ENCODE measurements at places on chromosomes 4 and X. TPM values are rescaled to one million over a fixed set of nuclear protein-coding genes. Genes with fewer than 3 reads are reported as not detected.

GRCh38 chrX:20143561-20143960 is 1.9 kb upstream of the EIF1AX start:
- DNase-seq = peak; percentile 58
- H3K27me3 ChIP-seq = no peaks in the 10 kb centered on the region
- H3K4me1 ChIP-seq = peaks cover 39% of the 10 kb centered on the region
- 0 out of 3 replicates have a peak, but pooled peaks cover 3% of the 10 kb centered on the region for H3K36me3 ChIP-seq

GRCh38 chr4:3725936-3726870 is 40.0 kb upstream of the ADRA2C start:
- no peaks in the 10 kb centered on the region for H3K36me3 ChIP-seq
- H3K4me3 ChIP-seq = no peak overlapping the region
- H3K4me1 ChIP-seq = no peaks in the 10 kb centered on the region
- no peak for DNase-seq

GRCh38 chrX:96433409-96434077 is 251.1 kb upstream of the DIAPH2 start:
- no peaks in the 10 kb centered on the region for H3K27me3 ChIP-seq
- H3K36me3 ChIP-seq = no peaks in the 10 kb centered on the region
- H3K4me3 ChIP-seq = no peak overlapping the region
- no peaks in the 10 kb centered on the region for H3K4me1 ChIP-seq

DNA sequence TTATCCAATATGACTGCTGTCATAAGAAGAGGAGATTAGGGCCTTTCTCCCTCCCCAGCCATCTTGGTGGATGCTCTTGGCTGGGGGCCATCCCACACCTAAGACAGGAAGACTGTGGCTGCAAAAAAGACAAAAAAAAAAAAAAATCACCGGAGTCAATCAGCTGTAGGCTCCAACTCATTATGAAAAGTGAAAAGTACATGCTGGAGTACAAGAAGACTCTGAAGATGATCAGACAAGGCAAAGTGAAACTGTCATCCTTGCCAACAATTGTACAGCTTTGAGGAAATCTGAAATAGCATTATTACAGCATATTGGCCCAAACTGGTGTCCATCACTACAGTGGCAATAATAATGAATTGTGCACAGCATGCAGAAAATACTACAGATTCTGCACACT is 5.2 kb downstream of the EGFL6 start:
- H3K4me3 ChIP-seq = no peak overlapping the region
- DNase-seq = no peak
- H3K4me1 ChIP-seq = no peaks in the 10 kb centered on the region
- no peaks in the 10 kb centered on the region for H3K36me3 ChIP-seq
- no peak overlapping the region for H3K27ac ChIP-seq

GRCh38 chrX:79133904-79134303 is 10.6 kb upstream of the GPR174 start:
- no peak overlapping the region for H3K27ac ChIP-seq
- no peak overlapping the region for H3K4me3 ChIP-seq
- DNase-seq = no peak
- no peaks in the 10 kb centered on the region for H3K27me3 ChIP-seq
- no peaks in the 10 kb centered on the region for H3K4me1 ChIP-seq
- H3K36me3 ChIP-seq = no peaks in the 10 kb centered on the region

- H3K36me3 ChIP-seq = peaks cover 5% of the 10 kb centered on the region
- H3K4me1 ChIP-seq = no peaks in the 10 kb centered on the region
These were observed 147.9 kb downstream of the NSUN7 start for GRCh38 chr4:40897557-40898203.

DNA sequence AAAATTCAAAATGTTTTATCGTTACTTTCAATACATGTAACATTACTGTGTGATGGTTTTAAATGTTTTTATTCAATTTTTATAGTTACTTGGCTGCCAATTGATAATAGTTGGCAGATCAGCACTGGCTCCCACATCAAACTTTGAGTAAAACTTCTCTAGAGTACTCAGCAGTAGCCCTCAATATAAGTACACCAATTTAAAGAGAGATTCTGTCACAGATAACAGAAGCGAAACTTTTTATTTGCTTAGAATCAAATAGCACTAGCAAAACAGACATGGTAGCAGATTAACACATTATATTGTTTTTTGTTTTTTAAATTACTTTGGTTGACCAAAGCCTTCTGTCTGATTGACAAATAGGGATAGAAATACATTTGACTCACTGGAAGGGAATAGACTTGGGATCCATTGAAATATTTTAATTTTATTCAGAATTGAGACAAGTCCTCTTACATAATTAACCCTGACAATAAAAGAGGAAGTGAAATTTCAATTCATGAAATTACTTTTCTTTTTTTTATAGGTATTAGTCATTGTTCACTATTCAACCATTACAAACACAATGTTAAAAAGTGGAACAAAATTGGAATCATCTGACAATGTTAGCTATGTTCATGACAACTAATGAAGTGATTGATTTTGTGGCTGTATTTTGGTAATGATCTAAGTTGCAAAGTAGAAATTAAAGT is 554.9 kb downstream of the KLHL4 start:
- no peak overlapping the region for H3K27ac ChIP-seq
- DNase-seq = no peak
- H3K27me3 ChIP-seq = no peaks in the 10 kb centered on the region

DNA sequence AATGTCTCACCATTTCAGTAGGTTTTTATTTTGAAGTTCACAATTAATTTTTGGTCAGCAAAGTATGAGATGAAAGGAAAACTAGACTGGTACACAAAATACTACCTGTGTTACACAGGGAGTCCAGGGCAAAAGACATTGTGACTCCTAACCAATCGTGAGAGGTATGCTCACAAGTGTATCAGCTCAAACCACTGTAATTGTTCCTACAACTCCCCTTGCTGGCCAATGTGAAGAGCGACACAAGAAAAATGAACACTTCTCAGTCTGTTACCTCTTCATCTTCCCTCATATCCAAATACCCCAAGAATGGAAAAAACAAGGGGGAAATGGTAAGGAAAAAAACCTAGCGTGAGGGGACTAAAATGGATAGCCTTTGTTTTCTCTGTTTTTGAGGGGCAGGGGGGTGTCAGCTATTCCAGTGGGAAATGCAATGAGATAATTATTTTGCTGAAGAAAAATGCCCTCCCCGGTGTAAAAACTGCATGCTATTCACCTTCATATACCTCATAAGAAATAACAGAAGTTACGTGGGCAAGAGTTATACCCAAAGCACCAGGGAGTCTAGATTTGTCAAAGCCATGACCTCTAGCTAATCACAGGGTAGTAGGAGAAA is 30.6 kb upstream of the NSUN7 start:
- H3K27me3 ChIP-seq = no peaks in the 10 kb centered on the region
- no peak overlapping the region for H3K27ac ChIP-seq
- no peaks in the 10 kb centered on the region for H3K4me1 ChIP-seq

DNA sequence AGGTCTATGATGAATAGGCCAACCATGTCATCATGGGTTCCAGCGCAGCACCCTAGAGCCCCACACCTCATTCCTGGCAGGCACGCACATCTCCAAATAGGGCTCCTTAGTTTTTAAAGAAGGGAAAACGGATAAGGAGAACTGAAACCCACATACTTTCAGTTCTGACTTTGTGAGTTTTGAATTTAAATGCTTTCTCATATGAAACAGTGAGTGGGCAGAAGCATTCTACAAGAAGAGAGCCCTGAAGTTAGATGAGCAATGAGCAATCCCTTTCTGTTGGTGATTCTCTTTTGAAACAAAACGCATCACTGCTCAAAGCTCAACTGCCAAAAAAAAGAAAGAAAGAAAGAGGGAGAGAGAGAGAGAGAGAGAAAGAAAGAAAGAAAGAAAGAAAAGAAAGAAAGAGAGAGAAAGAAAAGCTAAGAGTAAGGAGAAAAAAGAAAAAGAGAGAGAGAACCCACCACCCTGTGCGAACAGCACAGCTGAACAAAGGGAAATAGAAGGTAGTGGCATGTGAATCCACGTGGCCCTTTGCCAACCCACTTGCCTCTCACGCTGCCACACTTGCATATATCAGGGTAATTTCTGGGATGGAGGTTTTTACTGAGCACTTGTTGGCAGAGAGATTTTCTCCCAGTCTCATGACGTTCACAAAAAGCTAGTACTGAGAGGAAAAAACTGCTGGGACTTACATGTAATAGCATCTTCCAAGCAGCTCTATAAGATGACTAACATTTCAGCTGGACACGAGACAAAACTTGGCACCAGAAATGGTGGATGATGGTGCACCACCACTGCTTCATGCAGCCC is 31.0 kb downstream of the TMSB4X start:
- DNase-seq = no peak
- H3K4me1 ChIP-seq = no peaks in the 10 kb centered on the region
- H3K36me3 ChIP-seq = no peaks in the 10 kb centered on the region
- H3K27me3 ChIP-seq = no peaks in the 10 kb centered on the region

GRCh38 chrX:126658447-126658846 is 105.8 kb upstream of the DCAF12L1 start:
- DNase-seq = no peak
- no peak overlapping the region for H3K4me3 ChIP-seq

DNA sequence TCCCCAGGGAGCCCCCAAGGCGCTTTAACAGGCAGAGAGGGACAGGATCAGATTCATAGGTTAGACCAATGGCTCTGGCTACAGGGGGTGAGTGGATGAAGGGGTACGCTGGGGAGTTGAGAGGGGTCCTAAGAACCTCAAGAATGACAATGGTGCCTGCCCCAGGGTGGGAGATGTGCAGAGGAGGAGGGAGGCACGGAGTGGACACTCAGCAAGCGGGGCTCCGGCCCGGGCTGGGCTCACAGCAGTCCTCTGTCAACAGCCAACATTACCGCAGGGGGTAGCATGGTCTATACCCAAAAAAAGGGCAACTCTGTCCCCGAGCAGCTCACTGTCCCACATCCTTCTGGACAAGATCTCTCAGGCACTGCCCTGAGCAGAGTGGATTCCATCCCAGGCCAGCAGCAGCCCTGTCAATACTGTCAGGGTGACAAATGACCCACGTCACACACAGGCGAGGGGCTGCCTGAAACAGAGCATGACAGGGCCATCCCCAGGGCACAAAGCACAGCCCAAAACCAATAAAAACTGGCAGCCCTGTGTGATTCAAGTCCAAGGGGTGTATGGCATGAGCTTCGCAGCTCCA is 47.7 kb upstream of the PPP2R2C start:
- peaks cover 3% of the 10 kb centered on the region for H3K27me3 ChIP-seq
- no peaks in the 10 kb centered on the region for H3K36me3 ChIP-seq
- H3K27ac ChIP-seq = no peak overlapping the region
- no peaks in the 10 kb centered on the region for H3K4me1 ChIP-seq

DNA sequence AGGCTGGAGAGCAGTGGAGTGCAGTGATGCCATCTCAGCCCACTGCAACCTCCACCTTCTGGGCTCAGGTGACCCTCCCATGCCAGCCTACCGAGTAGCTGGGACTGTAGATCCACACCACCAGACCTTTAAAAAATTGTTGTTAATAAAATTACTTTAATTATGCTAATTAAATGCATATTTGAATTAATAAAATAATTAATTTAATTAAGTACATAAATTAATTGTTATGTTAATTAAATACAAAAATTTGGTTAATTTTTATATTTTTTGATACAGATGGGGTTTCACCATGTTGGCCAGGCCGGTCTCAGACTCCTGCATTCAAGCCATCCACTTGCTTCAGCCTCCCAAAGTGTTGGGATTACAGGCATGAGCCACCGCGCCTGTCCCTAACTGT is 12.6 kb upstream of the RAPGEF2 start:
- H3K36me3 ChIP-seq = no peaks in the 10 kb centered on the region
- H3K4me1 ChIP-seq = no peaks in the 10 kb centered on the region
- no peak for DNase-seq
- H3K27ac ChIP-seq = no peak overlapping the region
- no peaks in the 10 kb centered on the region for H3K27me3 ChIP-seq
- H3K4me3 ChIP-seq = no peak overlapping the region

GRCh38 chrX:111731351-111731750 is 50.4 kb downstream of the ALG13 start:
- no peak overlapping the region for H3K27ac ChIP-seq
- H3K36me3 ChIP-seq = no peaks in the 10 kb centered on the region
- H3K4me3 ChIP-seq = no peak overlapping the region
- no peak for DNase-seq

- DNase-seq = no peak
- peaks cover 3% of the 10 kb centered on the region for H3K4me1 ChIP-seq
- no peak overlapping the region for H3K4me3 ChIP-seq
- H3K36me3 ChIP-seq = peaks cover 66% of the 10 kb centered on the region
These were observed 52.5 kb downstream of the JADE1 start for GRCh38 chr4:128861856-128862518.

DNA sequence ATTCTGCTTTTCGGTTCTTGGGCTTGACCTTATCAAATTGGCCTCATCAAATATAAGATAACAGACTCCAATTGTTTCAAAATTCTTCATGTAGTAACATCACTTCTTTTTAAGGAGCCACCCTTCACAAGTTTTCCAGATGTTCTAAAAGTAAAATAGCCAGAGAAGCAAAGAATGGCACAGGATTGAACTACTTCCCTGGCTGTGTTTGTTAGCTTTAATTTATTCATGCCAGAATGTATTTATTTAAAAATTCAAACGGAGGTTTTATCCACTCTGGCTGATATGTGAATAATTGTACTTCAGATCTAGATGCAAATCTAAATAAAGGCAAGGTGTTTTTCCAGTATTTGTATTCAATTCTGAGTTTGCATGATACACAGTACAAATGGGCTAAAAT is 581.3 kb upstream of the TENM3 start:
- no peaks in the 10 kb centered on the region for H3K36me3 ChIP-seq
- H3K27me3 ChIP-seq = no peaks in the 10 kb centered on the region
- no peaks in the 10 kb centered on the region for H3K4me1 ChIP-seq

DNA sequence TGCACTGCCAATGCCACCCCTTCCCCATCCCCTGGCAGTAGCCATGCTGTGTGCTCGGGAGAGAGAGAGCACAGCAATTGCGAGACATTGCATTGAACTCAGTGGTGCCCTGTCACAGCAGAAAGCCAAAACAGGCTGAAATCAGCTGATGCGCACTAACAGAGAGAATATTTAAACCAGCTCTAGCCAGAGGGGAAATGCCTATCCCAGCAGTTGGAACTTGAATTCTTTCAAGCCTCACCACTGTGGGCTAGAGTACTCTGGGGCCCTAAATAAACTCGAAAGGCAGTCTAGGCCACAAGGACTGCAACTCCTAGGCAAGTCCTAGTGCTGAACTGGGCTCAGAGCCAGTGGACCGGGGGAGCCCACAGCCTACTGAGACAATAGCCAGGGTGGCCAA is 17.7 kb upstream of the RP2 start:
- no peaks in the 10 kb centered on the region for H3K36me3 ChIP-seq
- no peaks in the 10 kb centered on the region for H3K27me3 ChIP-seq
- DNase-seq = peak; percentile 27
- H3K4me1 ChIP-seq = peaks cover 18% of the 10 kb centered on the region
- no peak overlapping the region for H3K27ac ChIP-seq

- DNase-seq = no peak
- peaks cover 36% of the 10 kb centered on the region for H3K36me3 ChIP-seq
- no peak overlapping the region for H3K27ac ChIP-seq
These were observed 31.9 kb downstream of the KDM5C start for GRCh38 chrX:53193093-53193492.

SLITRK2 gene
- total RNA-seq = not detected

ETDB gene
- not detected for total RNA-seq

SASH3 gene
- total RNA-seq = not detected

RAB39B gene
- 0.07 TPM for total RNA-seq

All from HepG2 (cell line).